ENCODE measurements at places on chromosomes 1 and 21.

DNA sequence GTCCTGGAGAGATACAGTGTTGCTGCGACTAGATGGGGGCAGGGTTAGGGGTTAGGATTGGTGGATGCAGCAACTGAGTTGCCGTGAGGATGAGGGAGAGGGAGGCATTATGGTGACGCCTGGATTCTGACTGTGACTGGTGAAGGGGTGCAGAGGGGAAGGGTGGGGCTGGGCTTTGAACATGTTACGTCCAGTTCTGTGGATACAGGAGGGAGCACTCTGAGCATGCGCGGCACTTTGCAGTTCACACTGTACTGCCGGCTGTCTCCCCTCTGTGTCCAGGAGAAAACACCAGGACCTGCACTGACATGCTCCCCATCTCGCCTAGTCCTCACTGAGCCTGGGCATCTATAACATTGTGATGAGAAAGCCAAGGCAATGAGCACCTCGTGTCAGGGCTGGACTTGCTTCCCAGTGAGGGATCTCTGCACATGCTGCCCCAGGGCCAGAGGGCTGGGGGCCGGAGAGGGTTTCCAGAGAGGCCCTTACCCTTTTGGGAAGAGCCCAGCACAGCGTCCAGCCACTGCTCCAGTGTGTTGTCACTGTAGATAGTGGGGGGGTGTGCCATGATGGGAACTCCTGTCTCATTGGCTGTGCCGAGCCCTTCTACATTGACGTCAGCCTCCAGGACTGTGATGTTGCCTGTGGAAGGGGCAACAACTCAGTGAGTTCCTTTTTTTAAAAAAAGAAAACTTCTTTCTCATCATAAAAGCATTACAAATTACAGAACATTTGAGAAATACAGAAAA is 7.6 kb downstream of the FAM151A start:
- DNase-seq = no peak

DNA sequence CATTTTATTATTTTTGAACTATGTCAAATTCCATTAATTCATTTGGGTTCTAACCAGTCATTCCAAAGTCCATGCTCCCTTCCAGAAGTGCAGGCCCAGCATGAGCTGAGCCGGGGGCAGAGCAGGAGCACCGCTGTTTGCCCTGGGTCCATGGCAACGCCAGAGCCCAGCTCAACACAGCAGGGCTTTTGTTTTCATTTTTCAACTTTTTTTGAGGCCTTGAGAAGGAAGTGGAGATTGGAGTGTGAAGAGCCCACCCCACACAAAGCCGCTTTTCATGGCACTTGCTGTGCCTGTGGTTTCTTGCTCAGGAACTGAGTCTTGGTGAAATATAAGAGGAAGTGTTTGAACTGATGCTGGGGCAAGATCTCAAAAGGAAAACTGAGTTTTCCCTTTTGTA is 13.2 kb upstream of the PRMT2 start:
- DNase-seq = no peak

- DNase-seq = no peak
Measured at GRCh38 chr1:169727307-169727706, 6.6 kb downstream of the SELE start.

- DNase-seq = no peak
Measured at GRCh38 chr1:44489481-44489880, 84.4 kb downstream of the RNF220 start.

DNA sequence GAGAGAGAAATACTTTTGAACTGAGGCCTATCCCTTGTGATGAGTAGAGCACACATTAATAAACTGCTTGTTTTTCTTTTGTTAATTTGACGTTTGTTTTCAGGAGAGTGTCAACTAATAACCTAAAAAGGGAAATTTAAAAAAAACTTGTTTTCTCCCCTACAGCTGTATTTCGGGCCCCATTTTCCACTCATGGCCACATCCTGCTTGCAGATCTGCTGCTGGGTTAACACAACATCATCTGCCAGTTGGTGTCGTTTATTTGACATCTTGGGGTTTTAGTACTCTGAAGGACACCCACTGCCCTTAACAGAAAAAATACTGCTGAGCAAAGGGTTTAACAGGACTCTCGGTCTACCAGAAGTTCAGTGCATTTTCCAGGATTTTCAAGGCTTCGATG is 848 bp upstream of the PYHIN1 start:
- DNase-seq = peak; percentile 11

DNA sequence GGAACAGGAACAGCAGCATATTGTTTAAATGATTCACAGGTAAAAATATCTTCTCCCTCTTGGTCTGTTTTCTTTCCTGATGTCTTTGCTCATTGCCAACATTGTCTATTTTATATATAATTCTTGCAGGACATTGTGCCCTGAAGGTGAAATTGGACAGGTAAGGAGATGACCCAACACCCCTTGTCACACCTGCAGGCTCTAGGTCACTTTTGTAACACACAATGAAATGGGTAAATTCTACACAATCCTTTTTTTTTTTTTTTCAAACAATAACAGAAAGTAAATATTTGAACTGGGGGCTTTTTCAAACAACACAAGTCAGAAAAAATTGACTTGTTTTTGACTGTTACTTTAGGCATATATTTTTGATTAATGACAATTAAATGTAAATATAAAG is 62.9 kb upstream of the ERG start:
- no peak for DNase-seq

DNA sequence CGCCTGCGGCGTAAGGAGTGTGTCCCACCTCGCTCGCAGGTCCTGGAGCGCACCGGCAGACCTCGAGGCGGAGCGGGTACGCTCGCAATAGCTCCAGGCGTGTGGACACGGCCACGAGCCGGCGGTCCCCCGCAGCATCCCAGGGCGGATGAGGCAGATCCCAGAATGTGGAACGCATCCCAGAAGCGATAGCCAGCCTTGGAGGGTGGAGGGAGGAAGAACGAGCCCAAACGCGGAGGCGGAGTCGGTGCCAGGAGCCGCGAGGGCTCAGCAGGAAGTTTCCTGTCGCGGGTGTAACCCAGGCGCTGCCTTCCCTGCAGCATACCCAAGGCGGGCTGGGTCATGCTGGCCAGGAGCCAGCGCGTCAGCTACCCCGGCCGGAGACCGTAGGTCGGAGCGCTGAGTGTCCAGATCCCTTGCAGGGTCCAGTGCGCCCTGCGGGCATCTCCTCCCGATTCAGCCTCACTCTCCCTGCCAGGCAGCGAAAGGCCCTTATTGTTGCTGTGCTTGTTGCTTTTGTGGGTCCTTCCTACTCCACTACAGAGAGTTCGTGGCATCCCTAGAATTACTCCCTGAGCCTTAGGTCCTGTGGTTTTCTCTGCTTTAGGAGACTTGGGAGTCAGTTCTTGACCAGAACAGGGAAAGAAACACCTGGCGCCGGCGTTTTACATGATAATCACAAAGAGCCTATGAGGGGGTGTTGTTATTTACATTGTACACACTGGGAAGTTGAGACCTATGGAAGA is 27.7 kb downstream of the STYXL2 start:
- DNase-seq = peak; percentile 33
